ENCODE measurements at places on chromosomes 3 and 15.

DNA sequence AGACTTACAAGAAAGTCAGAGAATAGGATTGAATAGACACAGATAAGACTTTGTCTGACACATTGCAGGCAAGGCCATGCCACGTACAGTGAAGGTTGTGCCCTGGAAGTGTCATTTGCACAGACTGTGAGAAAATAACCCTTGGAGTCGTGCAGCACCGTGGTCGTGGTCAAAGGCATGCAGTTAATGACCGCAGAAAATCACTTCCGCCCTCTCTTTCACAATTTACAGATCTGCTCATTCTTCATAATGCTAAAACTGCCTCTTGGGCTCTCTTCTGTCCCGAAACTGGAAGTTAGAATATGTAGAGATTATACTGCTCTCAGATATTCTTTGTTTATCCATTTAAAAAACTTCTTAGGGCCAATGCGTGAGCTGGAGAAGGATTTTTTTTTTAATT is 73.2 kb upstream of the CTXND1 start:
- DNase-seq: no peak

GRCh38 chr3:87276484-87276883 is at the start of gene POU1F1:
TSS of gene POU1F1 (minus strand) at chr3:87276584. CDS start at chr3:87276462, 122 bp downstream.
- DNase-seq: no peak

DNA sequence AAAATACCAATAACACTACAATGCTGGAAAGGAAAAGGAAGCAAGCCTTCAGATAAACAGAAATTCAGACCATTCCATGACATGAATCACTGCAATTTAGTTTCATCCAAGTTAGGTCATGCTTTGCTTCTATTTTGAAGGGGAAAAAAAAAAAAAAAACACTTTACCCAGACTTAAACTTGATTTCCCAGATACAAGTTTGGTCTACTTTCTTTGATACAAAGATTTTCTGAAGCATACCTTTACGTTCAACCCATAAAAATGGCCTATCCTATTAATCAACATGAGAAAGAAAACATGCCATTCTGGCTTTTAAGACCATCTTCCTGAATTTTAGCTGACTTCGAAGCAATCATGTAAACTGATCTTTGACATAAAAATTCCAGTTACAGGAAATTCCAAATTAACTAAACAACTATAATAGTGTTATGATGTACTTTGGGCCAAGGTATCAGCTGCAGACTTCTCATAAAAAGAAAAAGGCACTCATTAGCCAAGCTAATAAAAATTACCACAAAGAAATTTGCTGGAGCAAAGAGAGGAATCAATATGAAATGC is 12.6 kb downstream of the OSBPL10 start:
- no peak for DNase-seq

- no peak for DNase-seq
Measured at GRCh38 chr3:178085817-178086123, 450.5 kb upstream of the KCNMB2 start.

DNA sequence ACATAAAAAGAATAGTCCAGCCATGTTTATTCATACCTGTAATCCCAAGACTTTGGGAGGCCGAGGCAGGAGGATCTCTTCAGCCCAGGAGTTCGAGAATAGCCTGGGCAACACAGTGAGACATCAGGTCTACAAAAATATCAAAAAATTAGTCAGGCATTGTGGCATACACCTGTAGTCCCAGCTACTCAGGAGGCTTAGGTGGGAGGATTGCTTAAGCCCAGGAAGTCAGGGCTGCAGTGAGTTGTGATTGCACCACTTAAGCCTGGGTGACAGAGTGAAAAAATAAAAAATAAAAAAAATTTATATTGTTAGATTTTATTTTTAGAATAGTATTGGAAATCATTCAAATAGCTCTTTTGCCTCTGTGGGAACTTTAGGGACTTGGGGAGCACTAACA is 12.8 kb upstream of the TM4SF1 start:
- no peak for DNase-seq

DNA sequence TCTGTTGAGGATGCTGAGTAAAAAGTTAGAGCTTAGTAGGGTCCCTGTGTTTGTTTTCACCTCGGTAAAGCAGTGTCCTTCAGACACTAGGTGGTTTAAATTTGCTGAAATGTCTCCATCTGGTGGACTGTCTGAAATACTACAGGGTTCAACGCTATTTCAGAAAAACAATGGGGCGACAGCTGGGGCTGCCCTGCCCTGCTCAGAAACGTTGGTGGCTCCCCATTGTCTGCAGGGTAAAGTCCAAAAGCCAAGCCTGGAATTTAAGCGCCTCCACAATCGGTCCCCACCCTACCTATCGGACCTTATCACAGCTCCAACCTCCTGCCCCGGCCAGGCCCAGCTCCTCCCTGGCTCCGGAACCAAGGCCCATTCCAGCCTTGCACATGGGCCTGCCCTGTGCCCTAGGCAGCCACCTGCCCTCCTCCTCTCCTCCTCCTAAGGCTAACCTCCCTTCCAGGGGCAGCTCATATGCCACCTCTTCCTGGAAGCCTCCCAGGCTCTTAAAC is 4.3 kb upstream of the TSEN2 start:
- no peak for DNase-seq

DNA sequence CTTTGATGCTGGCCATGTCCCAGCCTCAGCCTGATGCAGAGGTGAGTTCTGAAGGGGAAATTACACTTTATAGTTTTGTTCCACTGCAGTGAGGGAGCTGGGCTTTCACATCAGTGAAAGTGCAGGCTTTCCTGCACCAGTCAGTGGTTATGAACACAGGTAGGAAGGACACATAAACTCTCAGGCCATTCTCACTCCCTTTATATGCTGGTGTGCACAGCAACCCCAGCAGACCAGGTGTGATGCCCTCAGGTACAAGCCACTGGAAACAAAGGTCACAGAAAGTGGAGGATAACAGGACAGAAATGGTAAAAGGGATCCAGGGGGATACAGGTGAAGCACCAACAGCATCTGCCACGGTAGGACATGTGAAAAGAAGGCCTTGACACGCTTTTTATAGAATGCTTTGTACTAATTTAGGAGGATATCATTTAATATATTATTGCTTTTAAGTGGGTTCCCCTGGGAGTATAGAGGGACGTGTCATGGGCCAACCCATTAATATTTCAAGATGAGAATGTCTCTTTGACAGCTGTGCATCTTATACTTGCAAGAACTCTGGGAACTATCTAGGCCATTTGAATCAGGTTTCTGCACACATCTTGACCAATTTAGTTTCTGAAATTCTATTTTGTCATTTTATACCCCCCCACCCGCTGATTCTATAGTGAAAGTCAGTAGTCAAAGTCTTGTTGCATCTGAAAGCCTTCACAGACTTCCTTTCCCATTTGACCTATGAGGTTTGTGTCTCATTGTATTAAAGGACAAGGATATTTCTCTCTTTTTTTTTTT is 25.0 kb upstream of the BLM start:
- DNase-seq: no peak

- no peak for DNase-seq
Measured at GRCh38 chr15:84022516-84022915, 213.1 kb upstream of the GOLGA6L4 start.

GRCh38 chr15:40767838-40768500 is 1.8 kb upstream of the C15orf62 start:
- DNase-seq: no peak

DNA sequence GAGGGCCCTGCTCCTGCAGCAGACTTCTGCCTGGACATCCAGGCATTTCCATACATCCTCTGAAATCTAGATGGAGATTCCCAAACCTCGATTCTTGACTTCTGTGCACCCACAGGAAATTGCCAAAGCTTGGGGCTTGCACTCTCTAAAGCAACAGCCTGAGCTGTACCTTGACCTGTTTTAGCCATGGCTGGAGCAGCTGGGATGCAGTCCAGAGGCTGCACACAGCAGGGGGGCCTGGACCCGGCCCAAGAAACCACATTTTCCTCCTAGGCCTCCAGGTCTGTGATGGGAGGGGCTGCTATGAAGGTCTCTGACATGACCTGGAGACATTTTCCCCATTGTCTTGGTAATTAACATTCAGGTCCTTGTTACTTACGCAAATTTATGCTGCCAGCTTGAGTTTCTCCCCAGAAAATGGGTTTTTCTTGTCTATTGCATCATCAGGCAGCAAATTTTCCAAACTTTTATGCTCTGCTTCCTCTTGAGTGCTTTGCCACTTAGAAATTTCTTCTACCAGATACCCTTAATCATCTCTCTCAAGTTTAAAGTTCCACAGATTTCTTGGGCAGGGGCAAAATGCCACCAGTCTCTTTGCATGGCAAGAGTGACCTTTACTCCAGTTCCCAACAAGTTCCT is 11.8 kb upstream of the MYO5A start:
- DNase-seq: no peak

Measured in NCI-H187 (cell line).